ENCODE measurements at places on chromosomes 3 and 15. TPM values are rescaled to one million over a fixed set of nuclear protein-coding genes. Genes with fewer than 3 reads are reported as not detected.

TLR9 gene
- polyA plus RNA-seq: 0.23 TPM

DNA sequence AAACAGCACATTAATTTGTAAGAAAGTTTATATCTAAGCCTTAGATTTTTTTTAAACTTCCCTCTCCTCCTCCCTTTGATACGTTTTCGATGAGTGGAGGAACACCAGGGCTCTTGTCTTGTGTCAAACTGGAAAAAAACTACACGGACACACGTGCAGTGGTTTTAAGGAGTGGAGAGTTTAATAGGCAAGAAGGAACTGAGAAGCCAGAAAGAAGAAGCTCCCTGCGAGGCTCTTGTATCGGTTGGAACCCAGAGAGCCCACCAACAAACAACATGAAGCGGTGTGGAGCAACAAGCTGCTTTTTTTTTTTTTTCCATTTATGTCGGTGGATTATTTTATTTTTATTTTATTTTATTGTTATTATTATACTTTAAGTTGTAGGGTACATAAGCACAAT is 18.6 kb downstream of the NDUFB4 start:
- no peak for DNase-seq

COL6A5 gene
- polyA plus RNA-seq: 0.09 TPM

- no peak for DNase-seq
Observed at GRCh38 chr15:75542386-75542797, 36.7 kb downstream of the PTPN9 start.

DNA sequence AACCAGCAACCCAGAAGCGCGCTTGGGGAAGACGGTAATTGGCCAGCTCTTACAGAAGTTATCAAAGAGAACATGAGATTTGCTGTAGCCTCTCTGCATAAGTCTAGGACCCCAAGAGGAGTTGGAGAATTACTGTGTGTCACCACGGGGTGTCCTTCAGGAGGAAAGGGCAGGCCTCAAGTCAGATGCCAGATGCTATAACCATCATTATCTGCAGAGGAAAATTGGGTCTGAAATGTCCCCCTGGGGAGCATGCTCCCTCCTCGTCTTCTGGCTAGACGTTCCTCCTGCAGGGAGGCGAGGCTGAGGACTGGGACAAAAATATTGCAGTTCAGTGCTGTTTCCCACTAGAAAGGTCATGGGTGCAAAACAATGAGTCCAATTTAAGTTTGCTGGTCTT is 380.5 kb upstream of the CFAP20DC start:
- DNase-seq: no peak

DCUN1D1 gene
- polyA plus RNA-seq: 45.9 TPM

All from right renal pelvis (tissue), 4 donors.